ENCODE measurements at places on chromosomes 13 and 19.

GRCh38 chr13:38707460-38707859 lies 20.6 kb downstream of the FREM2 start:
- DNase-seq, result no peak

DNA sequence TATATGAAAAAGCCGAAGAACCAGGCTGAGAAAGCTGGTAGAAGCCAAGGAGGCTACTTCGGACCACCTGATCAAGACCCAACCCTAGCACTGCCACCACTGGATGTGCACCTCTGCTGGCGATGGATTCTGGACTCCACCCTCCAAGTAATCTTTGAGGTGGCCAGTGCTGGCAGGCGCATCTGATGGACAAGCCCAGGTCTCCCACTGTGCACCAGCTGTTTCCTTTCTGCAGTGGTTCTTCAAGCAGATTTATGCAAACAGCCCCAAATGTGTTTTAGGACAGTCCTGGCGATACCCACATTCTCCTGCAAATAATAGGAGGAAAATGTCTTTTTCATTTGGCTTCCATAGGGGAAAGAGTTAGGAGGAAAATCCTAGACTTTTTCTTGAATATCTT lies 172.3 kb downstream of the SHISA2 start:
- no peak for DNase-seq

GRCh38 chr19:57406516-57407123 lies 4.3 kb upstream of the ZNF17 start:
- peak; percentile 56 for DNase-seq

GRCh38 chr13:99124794-99125316 lies 75.8 kb upstream of the UBAC2 start:
- DNase-seq, result peak; percentile 51

DNA sequence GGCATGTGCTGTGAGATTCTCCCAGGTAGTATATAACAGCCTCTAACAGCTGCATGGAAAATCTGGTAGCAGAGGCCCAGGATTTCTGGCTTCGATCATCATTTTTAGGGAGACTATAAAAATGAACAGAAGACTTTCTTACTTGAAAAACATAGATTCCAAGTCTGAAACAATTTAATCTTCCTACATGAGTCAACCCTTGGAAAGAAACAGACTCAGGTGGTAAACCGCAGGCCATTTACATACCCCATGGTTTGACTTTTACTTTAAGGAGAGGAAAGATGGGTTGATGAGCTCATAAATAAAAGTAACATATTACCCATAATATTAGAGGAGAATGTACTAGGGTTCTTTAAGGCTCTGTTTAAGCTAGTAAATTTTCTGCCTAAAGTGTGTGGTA lies 121.6 kb downstream of the CYSLTR2 start:
- DNase-seq, result no peak

GRCh38 chr13:71704656-71705055 lies 162.3 kb downstream of the DACH1 start:
- DNase-seq, result no peak

- no peak for DNase-seq
Measured at GRCh38 chr19:10245189-10245939, 6.7 kb upstream of the MRPL4 start.

- no peak for DNase-seq
Measured at GRCh38 chr19:55528030-55528803, 8.7 kb downstream of the SBK2 start.

GRCh38 chr13:59493436-59493965 lies 670.2 kb downstream of the DIAPH3 start:
- no peak for DNase-seq

DNA sequence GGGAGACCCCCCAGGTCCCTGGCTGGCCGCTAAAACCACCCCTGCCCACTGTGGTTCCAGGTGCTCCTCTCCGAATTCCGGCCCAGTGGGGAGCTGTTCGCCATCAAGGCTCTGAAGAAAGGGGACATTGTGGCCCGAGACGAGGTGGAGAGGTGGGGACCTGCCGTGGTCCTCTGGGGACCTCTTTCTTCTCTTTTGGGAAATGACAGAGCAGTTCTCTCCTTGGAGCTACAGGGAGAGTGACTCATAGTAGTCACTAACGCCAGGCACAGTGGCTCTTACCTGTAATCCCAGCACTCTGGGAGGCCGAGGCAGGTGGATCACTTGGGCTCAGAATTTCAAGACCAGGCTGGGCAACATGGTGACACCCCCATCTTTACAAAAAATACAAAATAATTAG lies 7.3 kb downstream of the PTGER1 start:
- no peak for DNase-seq

DNA sequence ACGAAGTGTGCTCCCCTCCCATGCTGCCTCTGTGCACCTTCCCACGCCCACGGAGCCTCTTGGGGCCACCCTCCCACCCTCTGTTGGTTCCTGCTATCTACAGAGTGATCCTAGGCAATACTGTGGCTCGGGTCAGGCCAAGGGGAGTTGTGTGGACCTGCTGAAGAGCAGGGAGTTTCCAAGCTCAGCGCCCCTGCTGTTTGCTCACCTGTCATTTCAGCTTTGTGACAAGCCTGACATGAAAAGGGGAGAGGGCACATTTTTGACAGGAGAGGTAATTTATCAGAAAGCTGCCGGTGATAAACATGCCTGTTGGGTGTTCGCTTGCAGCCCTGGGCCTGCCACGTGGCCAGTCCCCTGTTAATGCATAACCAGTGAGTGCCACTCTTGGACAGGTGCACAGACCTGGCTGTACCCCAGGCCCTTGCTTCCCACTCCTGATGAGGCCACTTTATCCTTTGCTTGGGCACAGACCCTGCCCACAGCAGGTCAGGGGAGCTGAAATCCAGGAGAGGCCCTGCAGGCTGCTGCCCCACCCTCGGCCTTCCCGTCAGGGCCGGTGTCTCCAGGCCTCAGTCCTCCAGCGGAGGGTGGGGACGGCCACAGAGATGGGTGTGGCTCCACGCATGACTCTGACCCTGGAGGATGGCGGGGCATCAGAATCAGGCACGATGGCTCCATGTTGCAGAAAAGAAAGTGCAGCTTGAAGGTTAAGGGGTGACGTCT lies 201.5 kb upstream of the GPR12 start:
- DNase-seq, result no peak

DNA sequence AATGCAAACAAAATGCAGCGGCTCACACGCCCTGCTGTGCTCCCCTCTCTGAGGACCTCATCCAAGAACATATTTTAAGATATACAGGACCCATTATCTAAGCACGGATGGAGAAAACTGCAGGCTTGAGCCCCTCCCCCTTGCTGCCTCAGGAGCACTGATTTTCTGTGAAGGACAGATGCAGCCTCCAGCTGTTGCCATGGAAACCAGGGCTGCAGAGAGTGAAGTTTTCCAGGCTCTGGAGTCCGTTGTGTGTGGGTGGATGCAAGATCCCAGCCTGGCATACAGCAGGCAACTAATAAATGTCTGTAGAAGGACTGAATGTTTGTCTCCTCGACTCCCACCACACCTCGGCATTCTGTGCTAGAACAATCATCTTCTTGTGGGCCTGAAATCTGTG lies 105.6 kb upstream of the PEG3 start:
- no peak for DNase-seq

DNA sequence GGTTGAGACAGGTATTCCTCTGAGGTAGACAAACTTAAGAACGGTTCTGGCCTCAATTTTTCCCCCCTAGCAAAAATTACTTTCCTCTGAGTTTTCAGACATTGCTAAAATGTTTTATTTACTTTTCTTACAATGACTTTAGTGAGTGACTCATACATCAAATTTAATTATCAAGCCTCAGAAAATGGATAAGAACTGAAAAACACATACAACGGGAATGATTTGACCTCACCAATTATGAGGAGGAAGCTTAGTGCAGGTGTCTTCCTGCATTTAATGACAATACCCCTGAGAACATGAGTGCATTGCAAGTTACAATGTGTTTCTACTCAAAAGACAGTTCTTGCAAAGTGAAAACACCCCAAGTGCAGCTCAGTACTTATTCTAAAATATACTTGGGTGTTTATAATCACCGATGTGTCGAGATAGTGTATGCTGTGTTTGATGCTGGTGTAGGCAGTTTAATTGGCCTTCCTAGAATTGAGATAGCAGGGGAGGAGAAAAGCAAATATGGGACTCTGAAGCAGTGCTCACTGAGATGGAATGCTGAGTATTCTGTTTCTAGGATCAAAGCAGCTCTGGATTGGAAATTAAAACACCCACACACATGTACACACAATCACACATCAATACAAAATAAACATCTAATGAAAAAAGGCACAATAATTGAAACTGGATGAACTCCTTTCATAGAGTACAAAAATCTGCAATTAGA lies 189.5 kb upstream of the SLC10A2 start:
- DNase-seq, result no peak

DNA sequence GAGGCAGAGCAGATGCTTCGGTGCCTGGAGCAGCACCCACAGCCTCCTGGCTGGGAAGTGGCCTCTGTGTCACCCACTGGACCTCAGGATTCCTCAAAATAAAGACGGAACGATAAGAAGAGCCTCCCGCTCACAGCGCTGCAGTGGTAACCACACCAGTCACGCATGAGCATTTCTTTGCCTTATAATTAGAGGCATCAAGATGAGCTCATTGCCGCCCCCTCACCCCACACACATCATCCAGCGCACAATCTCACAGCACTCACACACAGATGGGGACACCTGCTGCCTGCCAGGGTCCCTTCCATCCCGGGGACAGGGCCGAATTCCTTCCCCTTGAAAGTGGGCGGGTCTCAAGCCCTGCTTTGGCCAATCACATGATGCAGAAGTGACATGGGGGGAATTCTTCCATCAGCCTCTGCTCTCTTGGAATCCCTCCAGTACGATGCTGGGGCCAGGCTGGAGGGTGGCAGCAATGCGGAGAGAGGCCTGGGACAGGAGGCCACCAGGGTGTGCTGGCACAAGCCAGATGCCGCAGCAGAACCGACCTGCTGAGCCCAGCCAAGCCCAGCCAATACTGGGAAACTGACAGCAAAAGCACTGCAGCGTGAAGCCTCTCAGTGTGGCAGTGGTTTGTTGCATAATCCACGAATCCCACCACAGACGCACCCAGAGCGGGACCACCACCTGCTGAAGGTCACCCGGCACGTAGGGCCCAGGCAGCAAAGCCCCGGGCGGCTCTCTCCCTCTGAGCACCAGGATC lies 16.0 kb downstream of the PIP5K1C start:
- no peak for DNase-seq

GRCh38 chr13:50291611-50292010 lies 276.4 kb downstream of the KCNRG start:
- no peak for DNase-seq

DNA sequence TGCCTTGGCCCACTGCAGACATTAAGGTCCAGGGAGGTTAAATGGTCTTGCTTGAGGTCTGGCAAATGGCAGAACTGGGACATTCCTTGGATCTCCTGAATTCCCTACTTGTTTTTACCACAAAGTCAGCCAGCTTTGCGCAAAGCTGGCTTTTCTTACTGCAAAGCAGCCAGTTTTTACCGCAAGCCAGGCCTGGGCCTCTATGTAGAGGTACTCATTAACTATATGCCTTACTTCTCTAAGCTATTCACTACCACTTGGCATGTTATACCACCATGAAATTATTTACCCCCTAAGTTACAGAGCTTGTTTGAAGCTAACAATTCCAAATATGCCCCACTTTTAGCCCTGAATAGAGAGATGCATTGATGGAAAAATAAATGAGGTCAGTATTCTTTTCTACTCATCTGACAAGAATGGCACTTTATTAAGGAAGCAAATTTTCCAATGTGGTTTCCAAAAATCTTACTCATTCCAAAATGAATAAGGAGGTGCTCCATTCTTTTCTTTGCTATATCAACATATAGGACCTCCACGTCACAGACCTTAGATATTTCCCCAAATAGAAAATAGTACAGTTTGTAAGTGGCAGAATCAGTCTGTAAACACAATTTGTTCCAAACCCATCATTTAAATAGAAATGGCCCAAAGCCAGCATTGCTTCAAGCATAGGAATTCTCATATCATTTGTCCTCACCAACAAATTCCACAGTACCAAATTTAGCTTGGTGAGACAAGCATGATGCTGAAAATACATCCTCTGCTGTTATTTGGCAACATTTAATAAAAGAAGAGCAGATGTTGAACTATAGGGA lies 143.9 kb upstream of the TSC22D1 start:
- DNase-seq, result no peak

DNA sequence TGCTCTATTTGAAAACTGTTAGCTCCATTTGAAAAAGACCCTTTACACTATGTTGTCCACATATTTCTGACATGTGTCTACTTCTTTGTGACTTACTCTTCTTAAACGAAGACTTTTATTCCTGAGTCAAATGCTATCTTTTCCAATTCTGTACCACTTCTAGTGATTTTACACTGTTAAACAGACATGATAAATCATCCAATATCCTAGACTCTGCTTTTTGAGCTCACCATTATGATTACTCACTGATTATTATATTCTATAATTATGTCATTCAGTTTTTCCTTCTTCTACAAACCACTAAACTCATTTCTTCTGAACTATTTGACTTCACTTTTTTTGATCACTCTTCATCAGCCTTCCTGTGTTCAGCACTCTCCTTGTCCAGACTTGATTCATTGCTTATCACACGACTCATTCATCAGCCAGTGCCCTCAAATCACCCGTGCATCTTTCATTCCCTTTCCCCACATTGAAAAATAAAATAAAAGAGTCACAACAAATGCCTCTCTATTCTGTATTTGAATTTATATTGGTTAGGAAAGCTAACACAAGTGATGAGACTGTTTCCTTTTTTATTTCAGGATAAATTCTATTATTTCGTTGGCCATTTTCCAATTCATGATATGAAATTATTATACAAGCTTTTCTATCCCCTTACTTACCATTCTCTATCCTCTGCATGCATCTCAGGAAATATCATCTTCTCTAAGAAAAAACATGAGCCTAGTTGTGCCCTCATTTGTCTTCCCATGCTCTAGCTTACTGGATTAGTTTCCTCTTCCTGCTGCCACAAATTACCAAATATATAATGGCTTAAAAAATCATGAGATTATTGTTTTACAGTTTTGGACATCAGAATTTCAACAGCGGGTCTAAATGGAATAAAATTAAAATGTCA lies 1482.1 kb upstream of the MIR17HG start:
- DNase-seq, result no peak

DNA sequence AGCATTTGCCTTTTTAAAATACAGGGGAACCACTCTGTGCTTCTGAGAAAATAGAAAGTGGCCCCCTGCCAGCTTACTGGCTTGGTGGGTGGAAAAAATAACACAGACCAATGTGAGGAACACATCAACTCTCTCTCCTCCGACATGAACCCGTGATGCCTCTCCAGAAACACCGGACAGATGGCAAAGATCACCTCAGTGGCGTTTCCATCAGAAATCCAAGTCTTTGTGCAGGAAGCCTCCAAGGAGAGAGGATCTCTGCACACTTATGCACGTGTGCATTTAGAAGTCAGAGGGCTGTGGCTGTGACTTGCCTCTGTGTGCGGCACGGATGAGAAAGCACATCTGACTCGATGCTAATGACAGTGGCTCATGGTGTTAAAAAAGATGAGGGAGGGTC lies 112.3 kb upstream of the KLF12 start:
- DNase-seq, result peak; percentile 25

All from natural killer cell (primary cell).